Colonic mucosa (tissue), 4 donors: ENCODE measurements at places on chromosomes 16 and 17. TPM values are rescaled to one million over a fixed set of nuclear protein-coding genes. Genes with fewer than 3 reads are reported as not detected.

Gene TPSAB1
- 30.4 TPM for total RNA-seq

Gene FBXL16
- 2.2 TPM for total RNA-seq

DNA sequence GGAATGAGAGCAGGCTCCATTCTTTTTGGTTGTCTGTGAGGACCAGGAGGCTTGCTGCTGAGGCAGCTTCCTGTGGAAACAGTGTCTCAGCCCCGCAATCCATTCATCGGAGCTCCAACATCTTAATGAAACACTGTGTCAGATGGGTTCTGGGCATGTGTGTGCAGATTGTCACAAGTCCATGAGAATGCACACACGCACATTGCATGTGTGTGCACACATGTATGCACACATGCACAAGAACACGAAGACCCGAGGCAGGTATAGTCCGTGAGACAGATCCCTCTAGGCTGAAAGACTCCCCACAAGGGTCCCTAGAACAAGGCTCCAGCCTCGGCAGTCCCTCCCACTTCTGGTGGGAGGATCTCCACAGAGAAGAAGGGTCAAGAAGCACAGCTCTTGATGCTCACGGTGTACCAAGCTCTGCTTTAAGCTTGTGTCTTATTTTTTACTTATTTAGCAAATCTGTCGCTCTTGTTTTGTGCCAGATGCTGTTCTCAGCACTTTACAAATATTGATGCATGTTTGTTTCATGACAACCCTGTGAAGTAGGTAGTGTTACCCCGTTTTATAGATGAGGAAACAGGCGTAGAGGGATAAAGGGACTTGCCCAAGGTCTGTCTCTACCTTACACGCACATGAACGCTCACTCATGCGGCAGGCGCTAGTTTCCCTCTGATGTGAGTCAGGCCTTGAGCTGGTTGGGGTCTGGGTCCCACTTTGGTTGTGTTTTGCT lies 213.1 kb downstream of the SEC14L1 start:
- peak overlapping the region; percentile 39 for H3K27ac ChIP-seq
- H3K27me3 ChIP-seq, result no peaks in the 10 kb centered on the region
- peak; percentile 19 for DNase-seq
- no peak overlapping the region for H3K4me3 ChIP-seq
- peaks cover 3% of the 10 kb centered on the region for H3K4me1 ChIP-seq
- H3K36me3 ChIP-seq, result no peaks in the 10 kb centered on the region

DNA sequence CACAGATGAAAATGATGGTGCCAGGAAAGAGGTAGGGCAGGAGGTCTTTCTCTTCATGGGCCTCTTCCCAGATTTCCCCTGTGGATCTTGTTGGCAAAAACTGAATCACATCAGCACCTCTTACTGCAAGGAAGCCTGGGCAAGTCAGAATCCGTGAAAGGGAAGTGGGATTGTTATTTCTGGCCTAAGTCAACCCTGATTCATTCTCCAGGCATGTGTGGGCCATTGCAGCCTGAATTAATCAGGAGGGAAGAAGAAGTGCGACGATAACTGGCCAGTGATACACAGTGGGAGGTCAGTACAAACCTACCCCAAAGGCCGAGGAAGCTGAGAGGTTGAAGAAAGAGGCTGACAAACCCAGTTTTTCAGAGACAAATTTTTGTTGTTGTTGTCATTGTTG lies 17.9 kb upstream of the NSMCE1 start:
- no peaks in the 10 kb centered on the region for H3K4me1 ChIP-seq
- H3K36me3 ChIP-seq, result no peaks in the 10 kb centered on the region
- peak overlapping the region; percentile 31 for H3K27ac ChIP-seq
- H3K4me3 ChIP-seq, result no peak overlapping the region
- DNase-seq, result no peak

GRCh38 chr17:36616061-36617029 lies 15.0 kb downstream of the MRM1 start:
- H3K4me1 ChIP-seq, result no peaks in the 10 kb centered on the region
- no peak overlapping the region for H3K4me3 ChIP-seq
- DNase-seq, result no peak
- no peaks in the 10 kb centered on the region for H3K36me3 ChIP-seq

- DNase-seq, result peak; percentile 64
- no peak overlapping the region for H3K27ac ChIP-seq
- H3K27me3 ChIP-seq, result no peaks in the 10 kb centered on the region
- no peak overlapping the region for H3K4me3 ChIP-seq
- H3K4me1 ChIP-seq, result peaks cover 4% of the 10 kb centered on the region
- no peaks in the 10 kb centered on the region for H3K36me3 ChIP-seq
Observed at GRCh38 chr16:69112285-69113129, 7.1 kb downstream of the HAS3 start.
